ENCODE measurements at places on chromosomes 1 and 21. TPM values are rescaled to one million over a fixed set of nuclear protein-coding genes. Genes with fewer than 3 reads are reported as not detected.

TTC34 gene
- total RNA-seq, result 0.04 TPM

NPHS2 gene
- not detected for total RNA-seq

KRTAP12-2 gene
- total RNA-seq, result not detected

PLEKHN1 gene
- total RNA-seq, result 4.3 TPM

TRMT1L gene
- 13.0 TPM for total RNA-seq

HDGF gene
- total RNA-seq, result 444 TPM

TIMM17A gene
- 90.4 TPM for total RNA-seq

OR2T6 gene
- not detected for total RNA-seq

OR2AK2 gene
- not detected for total RNA-seq

CDC42BPA gene
- 11.4 TPM for total RNA-seq

UAP1 gene
- 43.9 TPM for total RNA-seq

INKA2 gene
- 2.3 TPM for total RNA-seq

FCRL6 gene
- total RNA-seq, result not detected

CSF1 gene
- total RNA-seq, result 17.0 TPM

CORT gene
- total RNA-seq, result 0.24 TPM

TMEM59 gene
- 109 TPM for total RNA-seq

LCE3D gene
- 4.0 TPM for total RNA-seq

PLA2G4A gene
- total RNA-seq, result 9.4 TPM

CLDN8 gene
- total RNA-seq, result not detected
